ENCODE measurements at places on chromosomes 7 and 10. TPM values are rescaled to one million over a fixed set of nuclear protein-coding genes. Genes with fewer than 3 reads are reported as not detected.

MEST gene
- 19.3 TPM for polyA plus RNA-seq

SFTPA1 gene
- not detected for polyA plus RNA-seq

ACBD7 gene
- polyA plus RNA-seq = 0.55 TPM

DRGX gene
- not detected for polyA plus RNA-seq

CCDC201 gene
- not detected for polyA plus RNA-seq

- DNase-seq = no peak
Measured at GRCh38 chr10:78968943-78969342, 99.8 kb upstream of the ZMIZ1 start.

DNA sequence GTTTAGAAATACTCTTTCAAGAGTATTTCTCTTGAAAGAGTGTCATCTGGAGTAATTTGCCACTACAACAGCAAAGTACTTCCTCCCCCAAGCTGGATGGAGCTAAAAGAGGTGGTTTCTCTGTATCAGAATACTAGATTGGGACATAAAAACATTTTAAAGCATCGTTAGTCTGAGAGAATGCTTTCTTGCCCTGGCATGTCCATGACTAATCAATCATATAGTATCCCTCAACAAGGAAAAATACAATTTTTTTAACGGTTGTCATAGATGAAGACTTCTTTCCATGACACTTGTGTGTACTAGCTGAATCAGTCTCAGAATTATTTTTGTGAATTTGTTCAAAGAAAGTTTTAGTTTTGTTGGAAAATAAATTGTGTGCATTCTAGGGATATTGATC is 237.9 kb downstream of the NEBL start:
- no peak for DNase-seq

DNA sequence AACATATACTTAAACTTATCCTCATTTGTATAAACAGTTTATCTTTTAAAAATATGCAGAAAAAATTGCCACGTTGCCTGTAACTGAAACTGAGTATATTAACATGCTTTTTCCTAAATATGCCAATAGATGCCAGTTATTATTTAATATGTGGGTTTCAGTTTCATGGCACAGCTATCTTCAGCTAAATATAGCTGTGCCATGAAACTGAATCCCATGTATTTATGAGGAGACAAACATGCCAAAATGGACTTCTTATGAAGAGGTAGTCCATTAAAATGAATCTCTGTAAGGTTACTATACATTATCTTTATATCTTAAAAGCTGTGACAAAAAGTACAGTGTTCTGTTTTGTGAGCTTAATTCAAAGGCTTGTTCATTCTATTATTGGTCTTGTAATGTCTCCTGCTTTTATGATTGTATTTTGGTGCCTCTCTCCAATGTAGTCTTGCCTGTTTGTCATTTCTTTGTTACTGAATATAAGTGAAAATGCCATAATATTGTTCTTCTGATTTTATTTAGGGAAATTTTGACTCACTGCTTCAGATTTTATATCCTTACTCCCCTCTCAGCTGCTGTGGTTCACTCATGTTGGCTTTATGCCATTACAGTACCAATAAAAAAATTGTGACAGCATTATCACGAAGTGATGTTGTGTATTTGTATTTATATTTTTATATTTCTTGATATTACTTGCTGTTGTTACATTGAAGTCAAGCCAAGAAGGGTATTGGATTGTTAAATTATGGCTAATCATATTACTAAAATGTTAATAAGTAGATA is 34.3 kb upstream of the CACNA2D1 start:
- DNase-seq = no peak

DNA sequence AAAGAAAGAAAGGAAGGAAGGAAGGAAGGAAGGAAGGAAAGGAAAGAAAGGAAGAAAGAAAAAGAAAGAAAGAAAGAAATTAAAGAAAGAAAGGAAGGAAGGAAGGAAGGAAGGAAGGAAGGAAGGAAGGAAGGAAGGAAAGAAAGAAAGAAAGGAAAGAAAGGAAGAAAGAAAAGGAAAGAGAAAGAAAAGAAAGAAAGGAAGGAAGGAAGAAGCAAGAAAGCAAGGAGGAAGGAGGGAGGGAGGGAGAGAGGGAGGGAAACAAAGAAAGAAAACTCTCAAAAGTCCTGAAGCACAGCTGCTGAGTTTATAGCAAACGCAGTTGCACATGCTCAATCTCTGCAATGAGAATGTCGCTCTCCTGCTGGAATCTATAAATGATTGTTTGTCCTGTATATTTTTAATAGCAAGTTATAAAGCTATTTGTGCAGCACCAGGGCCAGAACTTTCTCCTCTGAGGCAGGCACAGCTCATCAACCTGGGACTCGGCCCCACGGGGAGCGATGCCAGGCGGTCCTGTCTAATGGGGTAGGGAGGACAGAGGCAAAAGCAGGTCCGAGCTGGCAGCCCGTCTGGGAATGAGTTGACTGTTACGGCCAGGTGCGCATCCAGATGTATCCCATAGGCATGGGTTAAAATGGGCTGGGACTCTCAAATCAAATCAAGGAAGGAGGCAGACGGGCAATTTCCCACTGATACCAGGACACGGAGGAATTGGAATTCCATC is 118.0 kb upstream of the PFKP start:
- DNase-seq = no peak

- no peak for DNase-seq
Measured at GRCh38 chr7:151890355-151891004, 13.6 kb upstream of the PRKAG2 start.

DNA sequence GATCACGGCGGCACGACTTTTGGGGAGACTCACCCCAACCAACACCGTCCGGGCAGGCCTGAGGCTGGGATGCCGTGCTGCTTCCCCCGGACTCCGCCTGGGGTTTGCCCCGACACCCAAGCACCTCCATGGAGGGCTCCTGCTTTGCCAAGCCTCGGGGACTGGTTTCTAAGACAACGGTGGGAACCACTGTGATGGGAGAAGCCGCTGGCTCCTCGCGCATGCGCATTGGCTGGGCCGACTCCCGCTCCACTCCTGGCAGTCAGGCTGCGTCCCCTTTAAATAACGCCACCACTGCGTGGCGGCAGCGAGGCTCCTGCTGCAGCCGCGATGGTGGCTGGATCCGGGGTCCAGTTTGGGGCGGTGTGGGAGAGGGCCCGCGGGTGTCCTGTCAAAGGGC is 201.0 kb downstream of the ZNF716 start:
- no peak for DNase-seq

DNA sequence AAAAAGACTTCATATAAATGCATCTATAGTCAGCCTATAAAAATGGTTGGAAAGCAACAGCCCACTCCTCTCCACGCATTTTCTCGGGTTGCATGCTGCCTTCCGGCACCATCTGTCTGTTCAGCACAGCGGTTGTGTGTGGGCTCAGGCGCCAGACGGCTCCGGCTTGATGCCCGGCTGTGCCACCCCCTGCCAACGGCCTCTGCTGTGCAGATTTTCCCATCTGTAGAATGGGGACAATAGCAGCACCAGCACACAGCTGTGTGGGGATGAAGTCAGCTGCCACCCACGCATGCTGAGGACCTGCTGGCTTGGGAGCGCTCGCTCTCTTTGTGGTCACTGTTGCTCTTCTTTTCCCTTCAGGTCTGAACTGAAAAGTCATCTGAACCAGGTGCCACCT is 19.5 kb downstream of the PRKAG2 start:
- DNase-seq = no peak

- no peak for DNase-seq
Measured at GRCh38 chr10:64430690-64431323, 909.6 kb downstream of the REEP3 start.

DNA sequence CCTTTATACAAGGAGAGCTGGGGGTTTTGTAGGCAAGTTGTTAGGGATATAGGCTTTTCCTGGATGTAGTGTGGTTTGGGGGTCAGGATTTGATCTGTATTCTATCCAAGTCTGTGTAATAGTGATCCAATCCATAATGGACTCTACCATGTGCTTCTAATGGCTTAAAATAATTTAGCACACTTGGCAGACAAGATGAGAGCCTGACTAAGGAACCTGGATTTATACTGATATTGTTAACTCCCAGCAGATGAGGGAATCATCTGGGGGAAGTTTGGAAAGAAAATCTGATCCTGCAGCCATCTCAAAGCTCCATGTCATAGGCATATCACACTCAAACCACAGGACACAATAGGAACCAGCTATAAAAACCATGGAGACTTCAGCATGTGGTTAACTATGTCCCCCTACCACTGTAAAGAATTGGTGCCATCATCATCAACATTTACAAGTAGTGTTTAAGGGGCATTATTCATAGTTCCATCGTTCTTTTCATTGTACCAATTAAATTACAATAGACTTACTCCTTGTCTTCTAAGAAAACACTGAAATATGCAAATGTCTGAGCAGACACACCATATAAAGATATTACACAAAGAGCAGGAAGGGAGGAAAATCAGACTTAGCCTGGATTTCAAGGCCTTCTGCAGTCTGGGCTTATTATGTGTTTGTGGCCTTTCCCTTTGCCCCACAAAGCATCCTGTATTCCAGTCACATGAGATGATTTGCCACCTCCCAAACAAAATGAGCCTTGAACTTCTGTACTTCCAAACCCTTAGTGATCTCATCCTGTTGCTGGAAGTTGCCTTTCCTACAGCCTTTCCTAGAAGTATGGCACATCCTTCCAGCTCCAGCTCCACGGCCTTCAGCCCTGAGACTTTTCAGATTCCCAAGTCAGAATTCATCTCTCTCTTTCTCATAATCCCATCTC is 22.5 kb upstream of the HPS1 start:
- no peak for DNase-seq

Measured in ovary (tissue), 10 donors.